Inflammatory macrophage treated with lipopolysaccharide for 1 hour (primary cell): ENCODE measurements at places on chromosomes 5 and 9.

GRCh38 chr5:14250084-14250695 lies 107.0 kb downstream of the TRIO start:
- DNase-seq = peak; percentile 51

- no peak for DNase-seq
Observed at GRCh38 chr9:73434826-73435225, 283.2 kb downstream of the ANXA1 start.

DNA sequence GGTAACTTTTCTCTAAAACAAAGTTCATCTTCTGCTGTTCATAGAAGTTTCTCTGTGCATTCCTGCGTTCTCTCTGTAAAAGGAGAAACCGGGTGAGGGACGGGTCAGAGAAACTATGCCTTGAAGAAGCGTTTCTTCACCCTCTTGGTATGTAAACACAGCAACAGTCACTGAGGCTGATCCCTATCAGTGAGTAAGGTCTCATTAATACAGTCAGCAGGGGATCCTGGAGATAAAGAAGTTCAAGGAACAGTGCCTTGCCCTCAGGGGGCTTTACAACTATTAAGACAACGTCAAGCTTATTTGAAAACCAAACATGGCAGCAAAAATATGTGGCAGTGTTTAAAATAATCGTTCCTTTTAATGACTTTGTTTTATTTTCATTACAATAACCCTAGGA lies 202.9 kb upstream of the IL12B start:
- DNase-seq = no peak

GRCh38 chr9:121324316-121324715 lies 45.7 kb downstream of the STOM start:
- DNase-seq = no peak

GRCh38 chr5:74864823-74865222 lies 1.4 kb downstream of the FAM169A start:
- no peak for DNase-seq

GRCh38 chr5:88677943-88678769 lies 204.8 kb downstream of the MEF2C start:
- DNase-seq = no peak

GRCh38 chr5:120134944-120135343 lies 329.2 kb upstream of the PRR16 start:
- DNase-seq = no peak

DNA sequence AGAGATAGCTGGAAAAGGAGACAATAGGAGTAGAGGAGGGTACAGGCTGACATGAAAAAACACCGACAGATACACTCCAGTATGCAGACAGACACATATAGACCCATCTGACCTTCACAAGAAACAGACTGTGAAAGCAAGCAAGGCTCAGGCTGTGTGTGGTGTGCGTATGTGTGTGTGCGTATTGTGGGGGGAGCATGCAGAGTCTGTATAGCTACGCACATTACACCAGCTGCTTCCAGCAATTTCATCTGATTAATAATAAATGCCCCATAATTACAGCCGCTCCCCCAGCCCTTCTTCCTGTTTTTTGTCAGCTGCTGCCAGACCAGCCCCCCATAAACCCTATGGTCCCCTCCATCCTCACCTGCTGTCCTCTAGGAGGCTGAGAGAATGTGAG lies 6.7 kb downstream of the CNTFR start:
- DNase-seq = no peak

GRCh38 chr5:65926893-65927292 lies 518 bp downstream of the ERBIN start:
- DNase-seq = peak; percentile 29

DNA sequence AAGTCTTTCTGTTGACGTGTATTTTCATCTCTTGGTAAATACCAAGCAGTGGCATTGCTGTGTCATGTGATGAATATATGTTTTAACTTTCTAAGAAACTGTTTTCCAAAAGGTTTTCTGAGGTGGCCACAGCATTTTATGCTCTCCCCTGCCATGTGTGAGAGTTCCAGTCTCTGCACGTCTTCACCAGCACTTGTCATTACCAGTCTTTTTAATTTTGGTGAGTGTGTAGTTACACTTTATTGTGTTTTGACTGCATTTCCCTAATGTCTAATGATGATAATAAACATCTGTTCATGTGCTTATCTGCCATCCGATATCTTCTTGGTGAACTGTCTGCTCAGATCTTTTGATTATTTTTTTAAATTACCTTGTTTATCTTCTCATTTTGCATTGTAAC lies 27.4 kb upstream of the GADD45G start:
- DNase-seq = no peak

DNA sequence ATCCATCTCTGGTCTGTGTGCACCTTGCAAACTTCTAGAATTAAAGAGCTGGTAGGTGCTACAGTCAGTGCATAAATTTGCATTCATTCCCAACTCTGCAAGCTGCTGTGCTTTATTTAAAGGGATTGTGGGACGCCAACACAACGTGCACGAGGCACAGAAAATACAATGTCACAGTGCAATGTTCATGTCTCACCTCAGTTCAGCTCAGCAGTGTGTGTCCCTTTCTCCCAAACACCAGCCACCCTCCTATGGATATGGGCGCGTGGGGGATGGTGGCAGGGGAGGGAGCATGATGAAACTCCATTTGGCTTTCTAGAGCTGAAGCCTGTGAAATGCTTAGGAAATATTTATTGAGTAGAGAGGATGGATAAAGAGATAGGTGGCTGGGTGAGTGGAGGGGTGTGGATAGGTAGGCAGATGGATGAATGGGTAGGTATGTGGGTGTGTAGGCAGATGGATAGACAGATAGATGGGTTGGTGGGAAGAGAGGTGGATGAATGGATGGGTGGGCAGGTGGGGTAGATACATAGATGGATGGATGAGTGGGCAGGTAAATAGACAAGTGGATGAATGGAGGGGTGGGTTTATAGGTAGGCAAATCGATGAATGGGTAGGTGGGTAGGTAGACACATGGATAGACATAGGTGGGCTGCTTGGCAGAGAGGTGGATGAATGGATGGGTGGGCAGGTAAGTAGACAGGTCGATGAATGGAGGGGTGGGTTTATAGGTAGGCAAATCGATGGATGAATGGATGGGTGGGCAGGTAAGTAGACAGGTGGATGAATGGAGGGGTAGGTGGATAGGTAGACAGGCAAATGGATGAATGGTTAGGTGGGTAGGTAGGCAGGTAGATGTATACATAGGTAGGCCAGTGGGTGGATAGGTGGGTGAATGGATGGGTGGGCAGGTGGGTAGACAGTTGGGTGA lies 92.7 kb upstream of the FCN2 start:
- DNase-seq = no peak

- DNase-seq = no peak
Observed at GRCh38 chr5:124677374-124678351, 68.8 kb downstream of the ZNF608 start.

GRCh38 chr5:138352071-138352721 lies at the start of gene KDM3B:
KDM3B (plus strand) TSS chr5:138352685; CDS start chr5:138352796, 111 bp downstream.
- peak; percentile 85 for DNase-seq

DNA sequence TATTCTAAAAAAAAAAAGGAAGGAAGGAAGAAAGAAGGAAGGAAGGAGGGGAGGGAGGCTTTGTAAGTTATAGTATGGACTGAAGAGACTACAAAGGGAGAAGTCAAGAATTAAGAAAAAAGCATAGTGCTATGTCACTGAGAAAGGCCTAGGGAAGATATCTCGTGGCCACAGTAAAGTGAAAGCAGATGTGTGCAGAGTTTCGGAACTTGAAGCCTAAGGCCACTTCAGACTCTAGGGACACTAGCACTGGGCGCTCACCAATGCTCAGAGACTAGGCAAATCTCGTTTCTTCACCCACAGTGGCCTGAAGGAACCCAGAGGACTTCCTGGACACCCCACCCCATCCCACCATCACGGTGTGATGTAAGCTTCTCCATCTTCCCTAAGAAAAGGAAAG lies 181.4 kb upstream of the TRPM3 start:
- no peak for DNase-seq

DNA sequence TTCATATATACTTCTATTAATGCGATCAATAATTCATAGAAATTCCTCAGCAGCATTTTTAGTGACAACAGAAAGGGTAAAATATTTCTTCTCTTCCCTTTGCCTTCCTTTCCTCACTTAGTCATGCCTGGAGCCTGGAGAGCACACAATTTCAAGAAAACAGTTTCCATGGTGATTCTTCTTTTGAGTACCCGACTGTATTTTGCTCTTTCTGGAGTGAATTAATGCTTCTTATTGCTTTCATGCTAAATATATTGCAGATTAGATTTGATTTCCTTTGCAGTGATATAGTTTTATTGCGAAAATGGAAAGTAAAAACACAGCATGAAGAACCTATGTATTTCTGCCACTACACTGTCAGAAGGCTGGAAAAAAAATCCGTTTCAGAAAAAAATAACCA lies 153.5 kb downstream of the PPP2R2B start:
- no peak for DNase-seq

- DNase-seq = no peak
Observed at GRCh38 chr9:81416476-81417298, 272.7 kb downstream of the TLE1 start.

DNA sequence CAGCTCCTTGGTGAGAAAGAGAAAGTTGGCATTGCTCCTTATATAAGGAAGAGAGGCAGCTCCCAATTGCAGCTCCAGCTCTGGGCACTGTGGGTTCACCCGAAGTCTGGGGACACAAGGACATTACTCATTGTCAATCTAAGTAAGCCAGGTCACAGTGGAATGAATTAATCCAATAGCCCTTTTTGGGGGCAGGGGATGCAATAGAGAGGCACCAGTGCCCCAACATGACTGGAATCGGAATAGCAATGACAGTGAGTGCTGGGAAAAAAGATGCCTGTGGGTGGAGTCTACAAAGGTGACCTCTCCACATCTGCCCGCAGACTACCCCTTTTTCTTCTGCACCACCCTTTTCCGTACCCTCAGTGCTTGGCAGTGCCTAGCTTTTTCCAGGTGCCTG lies 11.1 kb upstream of the NEUROG1 start:
- DNase-seq = no peak

DNA sequence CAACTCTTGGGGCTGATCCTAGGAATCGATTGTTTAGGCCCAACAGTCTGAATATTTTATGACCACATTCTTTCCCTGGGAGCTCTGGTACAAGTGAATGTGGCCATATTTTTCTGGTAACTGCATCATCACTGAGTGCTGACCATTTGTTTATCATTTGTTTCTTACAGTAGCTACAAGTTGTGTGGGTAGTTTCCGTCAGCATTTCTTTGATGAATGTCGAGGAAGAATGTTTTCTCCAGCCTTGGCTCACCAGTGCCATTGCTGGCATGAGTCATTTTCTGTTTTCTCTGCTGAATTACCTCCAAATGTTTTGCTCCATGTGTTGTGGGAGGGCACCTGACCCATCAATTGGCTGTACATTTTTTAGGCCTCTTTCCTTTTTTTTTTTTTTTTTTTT lies 14.1 kb upstream of the CARD19 start:
- DNase-seq = peak; percentile 87

- DNase-seq = no peak
Observed at GRCh38 chr9:5499889-5500398, 10.4 kb upstream of the PDCD1LG2 start.

DNA sequence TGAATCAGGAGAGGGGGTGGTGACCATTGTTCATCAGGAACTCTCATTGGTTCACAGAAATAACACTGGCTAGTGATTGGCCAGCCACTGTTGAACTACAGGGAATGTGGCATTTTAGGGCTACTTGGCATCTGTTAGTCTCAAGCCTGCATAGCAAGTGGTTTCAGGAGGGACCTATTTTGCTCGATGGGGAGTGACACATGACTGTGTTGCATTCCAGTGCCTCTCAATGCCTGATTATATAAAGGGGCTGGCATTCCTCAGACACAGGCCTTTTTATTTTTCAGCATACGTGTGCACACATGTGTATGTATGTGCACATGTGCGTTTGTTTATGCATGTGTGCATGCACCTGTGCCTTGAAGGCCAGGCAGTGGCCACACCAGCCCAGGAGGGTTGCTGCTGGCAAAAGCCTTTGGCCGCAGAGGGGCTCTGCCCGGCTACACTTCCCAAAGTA lies 23.2 kb downstream of the FGD3 start:
- DNase-seq = no peak

DNA sequence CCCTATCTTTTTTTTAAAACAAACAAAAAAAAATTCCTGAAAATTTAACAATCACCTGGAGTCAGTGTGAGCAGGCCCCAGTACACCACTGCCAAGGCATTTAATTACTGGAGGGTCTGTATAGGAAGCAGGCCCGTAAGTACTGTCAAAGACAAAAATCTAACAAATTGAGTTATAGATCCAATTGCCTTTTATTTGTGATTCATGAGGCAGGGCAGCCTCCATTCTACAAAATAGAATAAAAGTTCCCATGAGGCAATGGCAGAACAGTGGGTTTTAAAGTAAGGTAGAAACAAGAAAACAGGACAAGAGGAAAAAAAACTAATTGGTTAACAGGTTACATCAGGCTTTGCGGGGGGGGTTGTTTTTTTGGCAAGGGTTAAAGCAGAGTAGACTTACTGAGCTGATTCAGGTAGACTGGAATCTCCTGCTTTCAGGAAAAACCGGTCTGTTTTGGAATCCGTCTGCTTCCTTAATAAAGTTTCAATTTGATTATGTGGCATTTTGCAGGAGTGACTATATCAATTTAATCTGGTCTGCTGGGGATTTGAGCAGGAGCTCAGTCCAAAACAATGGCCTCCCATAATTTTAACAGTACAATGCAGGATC lies 48.9 kb downstream of the AUH start:
- DNase-seq = no peak

DNA sequence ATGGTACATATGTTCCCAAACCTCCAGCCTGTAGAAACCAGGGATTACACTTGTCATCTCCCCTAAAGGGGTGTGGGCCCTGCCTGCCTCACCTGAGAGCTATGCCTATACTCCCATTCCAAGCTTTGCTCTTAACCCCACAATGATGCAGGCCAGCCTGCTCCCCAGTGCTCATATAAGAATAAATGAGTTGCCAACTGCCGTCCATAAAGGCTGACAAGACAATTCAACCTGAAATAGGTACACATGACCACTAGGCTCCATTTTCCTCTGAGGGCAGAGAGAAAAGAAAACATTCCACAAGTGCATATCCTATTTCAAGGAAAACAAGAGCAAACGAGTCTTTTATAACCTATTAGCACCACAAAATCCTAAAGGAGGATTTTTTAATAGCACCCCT lies 28.4 kb downstream of the SKP1 start:
- no peak for DNase-seq

- DNase-seq = no peak
Observed at GRCh38 chr9:91362051-91362611, 413 bp upstream of the AUH start.

GRCh38 chr9:130536701-130537107 lies 42.7 kb upstream of the FUBP3 start:
- no peak for DNase-seq

DNA sequence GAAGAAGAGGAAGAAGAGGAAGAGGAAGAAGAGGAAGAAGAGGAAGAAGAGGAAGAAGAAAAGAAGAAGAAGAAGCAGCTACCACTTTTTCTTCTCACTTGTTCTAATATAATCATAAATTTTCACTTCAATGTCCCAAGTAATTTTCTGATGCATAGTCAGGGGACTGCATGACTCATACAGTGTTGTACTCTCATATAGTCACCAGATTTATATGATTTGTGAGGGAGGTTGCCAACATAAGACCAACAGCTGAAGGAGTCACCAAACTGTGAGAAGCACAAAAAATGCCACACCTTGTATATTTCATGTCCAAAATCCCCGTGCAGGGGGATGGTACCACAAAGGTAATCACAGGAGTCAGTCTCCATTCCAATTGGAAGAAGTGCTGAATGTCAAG lies 32.7 kb upstream of the DMRTA1 start:
- peak; percentile 7 for DNase-seq

GRCh38 chr9:35944173-35944572 lies 13.8 kb downstream of the OR2S2 start:
- DNase-seq = no peak
